ENCODE measurements at places on chromosomes 11 and 22.

GRCh38 chr11:71335371-71335770 lies 83.0 kb upstream of the SHANK2 start:
- DNase-seq = no peak

GRCh38 chr11:121112498-121113455 lies 11.7 kb downstream of the TECTA start:
- no peak for DNase-seq

DNA sequence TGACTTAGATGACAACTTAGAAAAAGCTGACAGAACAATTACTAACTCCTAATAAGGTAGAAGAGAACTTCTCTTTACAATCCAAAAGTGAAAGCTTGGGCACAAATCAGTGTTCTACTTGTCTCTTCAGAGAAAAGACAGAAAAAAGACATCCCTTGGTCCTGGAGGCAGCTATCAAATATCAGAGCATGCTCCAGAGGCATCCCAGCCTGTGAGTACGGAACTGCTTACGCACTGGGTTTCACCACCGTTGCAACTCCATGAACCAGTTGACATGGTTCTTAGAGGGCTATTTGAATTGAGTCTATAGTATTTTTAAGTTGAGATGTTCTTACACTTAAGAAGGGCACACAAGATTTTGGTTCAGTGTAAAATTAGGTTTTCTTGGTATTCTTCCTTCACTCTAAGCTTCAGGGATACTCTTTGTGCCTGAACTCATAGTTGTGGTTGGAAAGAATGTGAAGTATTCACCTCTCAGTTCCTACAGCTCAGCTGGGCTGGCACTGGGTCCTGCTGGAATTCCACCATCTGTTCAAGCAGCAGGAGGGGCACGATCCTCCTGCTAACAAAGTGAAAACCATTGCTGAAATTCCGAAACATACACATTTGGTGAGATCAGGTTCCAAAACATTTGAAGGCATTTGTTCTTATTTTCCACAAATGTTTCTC lies 6.3 kb downstream of the AKIP1 start:
- no peak for DNase-seq

DNA sequence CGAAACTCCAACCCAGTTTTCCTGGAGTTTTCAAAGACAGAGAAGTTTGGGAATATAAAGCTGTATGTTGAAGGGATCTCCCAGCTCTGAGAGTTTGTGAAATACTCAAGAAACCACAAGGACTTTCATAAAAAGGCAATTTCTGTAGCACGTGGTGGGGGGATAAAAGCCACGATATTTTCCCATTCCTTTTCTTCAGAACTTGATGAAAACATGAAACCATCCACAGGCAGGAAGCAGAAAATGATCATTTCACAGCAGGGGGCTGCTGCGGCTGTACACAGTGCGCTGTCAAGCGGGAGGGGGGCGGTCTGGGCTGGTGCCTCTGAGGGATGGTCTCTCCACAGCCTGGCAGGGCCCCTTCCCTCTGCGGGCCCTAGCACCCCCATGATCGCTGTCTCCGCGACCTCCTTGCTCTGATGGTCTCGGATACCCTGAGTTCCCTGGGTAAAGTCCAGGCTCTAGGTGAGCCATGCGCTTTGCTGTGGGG lies 423.2 kb downstream of the MN1 start:
- DNase-seq = no peak

DNA sequence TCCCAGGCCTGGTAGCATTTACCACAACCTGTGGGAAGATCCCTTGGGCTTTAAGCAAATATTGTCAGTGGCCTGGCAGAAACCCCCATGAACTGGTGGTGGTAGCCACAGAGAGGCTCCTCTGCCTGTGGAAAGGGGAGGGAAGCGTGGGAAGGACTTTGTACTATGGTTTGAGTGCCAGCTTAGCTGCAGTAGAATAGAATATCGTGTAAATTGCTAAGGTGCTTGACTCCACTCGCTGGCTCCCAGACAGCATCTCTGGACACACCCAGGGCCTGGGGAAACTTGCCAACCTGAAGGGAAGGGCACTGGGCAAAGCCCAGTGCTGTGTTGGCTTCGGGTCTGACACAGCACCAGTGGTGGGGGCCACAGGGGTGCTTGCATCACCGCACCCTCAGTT lies 52.6 kb downstream of the XRRA1 start:
- no peak for DNase-seq

- DNase-seq = no peak
Measured at GRCh38 chr11:23585416-23586104, 725.3 kb upstream of the CCDC179 start.

GRCh38 chr11:76627606-76628005 lies 42.9 kb downstream of the LRRC32 start:
- DNase-seq = no peak

DNA sequence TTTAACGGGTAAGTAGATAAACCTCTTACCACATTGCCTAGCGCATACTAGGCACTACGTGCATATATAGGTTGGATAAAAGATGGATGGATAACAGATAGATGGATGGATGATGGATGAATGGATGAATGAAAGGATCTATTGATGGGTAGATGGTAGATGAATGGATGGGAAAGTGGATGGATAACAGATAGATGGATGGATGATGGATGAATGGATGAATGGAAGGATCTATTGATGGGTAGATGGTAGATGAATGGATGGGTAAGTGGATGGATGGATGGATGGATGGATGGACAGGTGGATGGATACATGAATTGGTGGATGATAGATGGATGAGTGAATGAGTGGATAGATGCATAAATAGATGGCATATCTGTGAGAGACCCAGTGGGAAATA lies 555.0 kb downstream of the MN1 start:
- DNase-seq = no peak

DNA sequence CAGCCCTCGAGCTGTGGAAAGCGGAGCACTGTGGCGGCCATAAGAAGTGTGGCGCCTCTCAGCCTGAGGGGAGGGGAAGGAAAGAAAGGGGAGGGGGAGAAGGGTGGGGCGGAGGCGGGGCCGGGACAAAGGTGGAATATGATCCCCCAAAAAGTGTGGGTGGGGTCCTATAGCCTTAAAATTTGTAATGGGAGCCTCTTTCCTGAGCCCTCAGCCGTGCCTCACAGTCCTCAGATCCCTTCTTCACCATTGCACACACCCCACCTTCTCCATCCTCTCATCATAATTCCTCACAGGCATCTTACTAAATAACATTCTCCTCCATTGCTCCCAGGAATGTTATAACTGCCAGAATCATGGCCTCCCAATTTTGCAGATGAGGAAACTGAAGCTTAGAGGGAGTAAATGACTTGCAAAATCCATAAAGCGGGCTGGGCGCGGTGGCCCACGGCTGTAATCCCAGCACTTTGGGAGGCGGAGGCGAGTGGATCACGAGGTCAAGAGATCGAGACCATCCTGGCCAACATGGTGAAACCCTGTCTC lies 600 bp upstream of the RAB6A start:
- DNase-seq = no peak

GRCh38 chr11:10986006-10986405 lies 128.2 kb upstream of the ZBED5 start:
- DNase-seq = no peak

DNA sequence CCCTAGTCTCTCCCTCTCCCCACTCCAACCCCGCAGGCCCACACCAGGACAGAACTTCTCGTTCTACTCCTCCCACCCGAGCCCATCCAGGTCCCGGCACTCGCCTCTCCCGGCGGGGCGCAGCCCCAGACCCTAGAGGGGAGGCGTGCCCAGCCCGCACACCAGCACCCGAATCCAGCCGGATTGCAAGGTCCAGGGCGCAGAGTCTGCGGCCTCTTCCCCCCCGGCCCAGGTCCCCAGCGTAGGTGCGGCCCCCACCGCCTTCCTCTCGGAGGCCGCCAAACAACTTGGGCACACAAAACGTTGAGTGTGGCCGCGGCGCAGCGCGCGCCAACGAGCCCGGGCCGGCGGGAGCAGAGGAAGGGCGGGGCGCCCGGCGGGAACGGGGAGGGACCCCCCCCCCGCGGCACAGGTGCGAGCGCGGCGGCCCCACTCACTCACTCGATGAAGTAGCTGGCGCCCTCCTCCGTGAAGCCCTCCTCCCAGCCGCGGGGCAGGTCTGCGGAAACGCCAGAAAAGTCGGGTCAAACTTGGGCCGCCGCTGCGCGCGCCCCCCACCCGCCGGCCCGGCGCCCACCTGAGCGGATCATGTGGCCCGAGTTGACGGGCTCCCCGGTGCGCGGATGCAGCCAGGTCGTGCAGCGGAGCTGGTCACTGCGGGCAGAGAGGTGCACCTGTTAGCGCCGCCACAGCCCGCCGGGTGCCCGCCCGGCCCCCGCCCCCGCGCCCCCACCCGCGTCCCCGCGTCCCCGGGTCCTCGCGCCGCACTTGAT lies 480 bp downstream of the PLEKHA7 start:
- no peak for DNase-seq

DNA sequence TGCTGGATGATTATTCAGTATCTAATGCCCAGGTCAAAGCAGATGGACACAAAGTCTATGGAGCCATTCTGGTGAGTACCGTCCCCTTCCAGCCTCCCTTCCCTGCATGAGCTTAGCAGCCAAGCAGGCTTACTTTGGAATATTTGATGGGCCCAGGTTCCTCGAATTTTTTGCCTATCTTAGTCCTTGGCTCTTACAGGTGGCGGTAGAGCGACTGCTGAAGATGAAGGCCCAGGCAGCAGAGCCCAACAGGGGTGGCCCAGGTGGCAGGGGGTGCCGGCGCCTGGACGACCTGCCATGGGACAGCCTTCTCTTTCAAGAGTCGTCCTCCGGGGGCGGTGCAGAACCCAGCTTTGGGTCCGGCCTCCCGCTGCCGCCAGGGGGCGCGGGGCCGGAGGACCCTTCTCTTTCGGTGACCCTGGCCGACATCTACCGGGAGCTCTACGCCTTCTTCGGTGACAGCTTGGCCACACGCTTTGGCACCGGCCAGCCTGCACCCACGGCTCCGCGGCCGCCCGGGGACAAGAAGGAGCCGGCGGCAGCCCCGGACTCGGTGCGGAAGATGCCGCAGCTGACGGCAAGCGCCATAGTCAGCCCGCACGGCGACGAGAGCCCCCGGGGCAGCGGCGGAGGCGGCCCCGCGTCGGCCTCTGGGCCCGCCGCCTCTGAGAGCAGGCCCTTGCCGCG lies 741 bp upstream of the TMEM179B start:
- peak; percentile 83 for DNase-seq

DNA sequence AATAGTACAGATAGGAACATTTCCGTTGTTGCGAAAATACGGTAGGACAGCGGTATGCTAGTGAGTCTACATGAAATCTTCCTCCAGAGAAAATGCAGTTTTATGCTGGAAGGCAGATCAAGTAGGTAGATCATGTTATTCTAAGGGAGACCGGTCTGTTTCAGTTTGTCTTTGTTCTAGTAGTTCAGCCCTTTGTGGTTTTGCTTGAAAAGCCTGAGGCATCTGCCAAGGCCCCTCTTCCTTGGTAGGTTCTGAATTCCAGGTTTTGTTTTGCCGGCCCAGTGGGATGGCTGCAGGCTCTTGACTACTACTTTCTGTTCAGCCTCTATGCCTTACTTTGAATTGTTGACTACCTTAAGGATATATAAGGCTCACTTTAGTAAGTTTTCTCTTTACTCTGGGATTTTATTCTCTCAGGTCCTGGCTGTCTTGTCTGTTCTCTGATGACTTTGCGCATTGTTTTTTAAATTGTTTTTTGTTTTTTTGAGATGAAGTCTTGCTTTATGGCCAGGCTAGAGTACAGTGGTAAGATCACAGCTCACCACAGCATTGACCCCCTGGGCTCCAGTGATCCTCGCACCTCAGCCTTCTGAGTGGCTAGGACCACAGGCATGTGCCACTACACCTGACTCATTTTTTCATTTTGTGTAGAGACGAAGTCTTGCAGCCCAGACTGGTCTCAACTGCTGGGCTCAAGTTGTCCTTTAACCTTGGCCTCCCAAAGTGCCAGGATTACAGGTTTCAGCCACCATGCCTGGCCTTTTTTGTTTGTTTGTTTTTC lies 53.7 kb downstream of the HIPK3 start:
- DNase-seq = no peak

- DNase-seq = no peak
Measured at GRCh38 chr11:31956310-31956709, 134.6 kb upstream of the RCN1 start.

DNA sequence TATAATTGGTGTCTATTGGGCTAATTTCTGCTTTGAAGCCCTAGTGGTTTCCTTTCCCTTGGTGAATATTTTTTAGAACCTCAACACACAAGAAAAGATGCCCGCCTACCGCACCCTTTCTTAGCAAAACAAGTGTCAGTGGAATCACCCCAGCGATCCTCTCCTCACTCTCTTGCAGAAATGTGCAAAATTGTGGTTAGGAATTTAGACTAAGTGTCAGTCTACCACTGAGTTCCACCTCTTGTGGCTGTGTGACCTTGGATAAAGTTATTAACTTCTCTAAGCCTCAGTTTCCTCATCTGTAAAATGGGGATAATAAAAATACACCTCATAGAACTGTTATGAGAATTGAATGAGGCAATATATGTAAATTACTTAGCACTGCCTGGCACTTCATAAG lies 5.3 kb upstream of the JAML start:
- no peak for DNase-seq

DNA sequence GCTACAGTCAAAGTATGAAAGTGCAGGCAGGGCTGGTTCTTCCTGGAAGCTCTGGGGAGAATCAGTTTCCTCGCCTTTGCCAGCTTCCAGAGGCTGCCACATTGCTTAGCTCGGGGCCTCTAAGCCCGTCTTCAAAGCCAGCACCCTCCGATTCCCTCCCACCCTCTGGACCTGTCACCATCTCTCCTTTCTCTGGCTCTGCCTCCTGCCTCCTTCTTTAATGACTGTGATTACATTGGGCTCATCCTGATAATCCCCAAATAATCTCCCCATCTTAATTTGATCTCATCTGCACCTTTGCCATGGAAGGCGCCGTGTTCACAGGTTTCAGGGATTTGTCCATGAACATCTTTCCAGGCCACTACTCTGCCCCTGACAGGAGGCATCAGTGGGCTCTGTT lies 42.5 kb downstream of the MCM5 start:
- DNase-seq = no peak

GRCh38 chr11:123556633-123557032 lies 97.8 kb downstream of the SCN3B start:
- no peak for DNase-seq

- no peak for DNase-seq
Measured at GRCh38 chr11:38423042-38423441, 1825.0 kb upstream of the RAG2 start.

- no peak for DNase-seq
Measured at GRCh38 chr11:83070044-83070701, 1.5 kb downstream of the RAB30 start.

GRCh38 chr11:35752115-35752514 lies 89.5 kb downstream of the TRIM44 start:
- no peak for DNase-seq

DNA sequence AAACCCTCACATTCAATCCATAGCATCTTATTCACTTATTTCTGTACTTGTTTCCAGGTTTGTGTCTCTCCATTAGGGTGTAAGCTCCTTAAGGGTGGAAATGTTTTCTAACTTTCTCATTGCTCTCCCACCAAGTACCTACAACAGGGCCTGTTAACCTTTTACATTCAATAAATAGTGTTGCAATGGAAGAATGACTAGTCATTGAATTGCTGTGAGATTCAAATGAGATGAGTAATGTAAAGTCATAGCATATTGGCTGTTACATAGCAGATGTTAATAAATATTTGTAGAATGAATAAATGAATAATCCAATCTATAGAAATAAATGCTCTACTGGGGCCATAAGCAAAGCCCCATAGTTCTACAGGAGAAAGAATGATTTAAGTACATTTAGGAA lies 75.4 kb upstream of the DDI1 start:
- DNase-seq = no peak

Measured in right renal pelvis (tissue), 4 donors.